ENCODE measurements at places on chromosomes 4 and X. TPM values are rescaled to one million over a fixed set of nuclear protein-coding genes. Genes with fewer than 3 reads are reported as not detected.

PRICKLE3 gene
- 3.6 TPM for total RNA-seq

CLCN3 gene
- total RNA-seq, result 110 TPM

CT45A3 gene
- total RNA-seq, result not detected

PAGE3 gene
- total RNA-seq, result not detected

TBC1D8B gene
- total RNA-seq, result 3.7 TPM

DUX4 gene
- total RNA-seq, result not detected

CFAP99 gene
- not detected for total RNA-seq

SPINK2 gene
- total RNA-seq, result not detected

GAGE12F gene
- not detected for total RNA-seq

PAGE5 gene
- total RNA-seq, result not detected
